ENCODE measurements at places on chromosomes 2 and 18.
A peak's percentile ranks its signal among the peaks of the same experiment; 100 is the strongest.

GRCh38 chr2:22221006-22221405 is 1097.2 kb downstream of the TDRD15 start:
- DNase-seq, result peak; percentile 79

GRCh38 chr2:115071534-115071933 is 629.1 kb downstream of the DPP10 start:
- DNase-seq, result no peak

DNA sequence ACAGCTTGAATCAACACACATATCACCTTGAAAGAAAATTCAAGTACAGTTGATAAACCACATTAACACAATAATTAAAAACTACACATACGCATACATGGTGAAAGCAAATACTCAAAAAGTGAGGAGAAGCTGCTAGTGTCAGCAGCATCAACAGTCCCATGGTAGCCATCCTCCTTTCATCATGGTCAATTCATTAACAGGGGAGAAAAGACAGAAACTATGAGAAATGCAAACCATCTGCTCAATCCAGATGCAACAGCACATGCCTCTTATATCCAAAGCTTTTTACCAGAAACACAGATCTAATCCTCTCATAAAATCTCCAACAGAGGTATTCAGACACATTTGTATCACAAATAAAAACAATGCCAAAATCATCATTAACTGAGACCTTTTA is 81.9 kb upstream of the CHRNA1 start:
- no peak for DNase-seq

DNA sequence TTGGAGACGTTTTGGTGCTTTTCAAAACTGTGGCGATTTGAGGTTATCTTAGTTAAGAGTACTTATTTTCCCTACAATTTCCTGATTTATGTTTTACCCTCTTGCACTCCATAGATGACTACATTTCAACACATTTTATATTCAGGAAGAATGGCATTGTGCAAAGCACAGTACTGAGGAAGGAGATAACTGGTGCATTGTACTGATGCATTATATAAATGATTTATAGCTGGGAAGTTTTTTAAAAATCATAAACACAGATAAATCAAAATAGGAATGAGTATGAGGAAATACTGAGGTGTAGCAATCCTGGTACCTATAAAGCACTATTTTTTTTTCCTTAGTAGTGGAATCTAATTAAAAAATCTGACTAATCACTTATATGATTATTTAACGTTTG is 5.6 kb downstream of the REL start:
- DNase-seq, result no peak

DNA sequence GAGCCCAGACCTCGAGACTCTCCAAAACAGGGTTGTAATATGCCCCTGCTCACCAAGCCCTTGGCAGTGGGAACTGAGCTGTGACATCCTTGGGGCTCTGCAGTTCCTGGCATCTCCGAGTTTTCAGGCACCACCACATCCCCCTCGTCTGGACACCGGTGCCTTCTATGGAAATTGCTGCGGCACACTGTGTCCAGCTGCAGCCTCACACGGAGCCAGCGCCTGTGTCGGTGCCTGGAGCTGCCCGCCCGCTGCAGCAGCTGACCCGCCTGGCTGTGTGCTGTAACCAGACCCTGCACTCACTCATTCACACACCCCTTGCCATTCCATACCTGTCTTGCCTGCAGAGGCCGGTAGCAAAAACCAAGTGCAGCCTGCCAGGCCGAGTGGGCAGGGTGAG is 11.8 kb downstream of the IWS1 start:
- no peak for DNase-seq

- no peak for DNase-seq
Observed at GRCh38 chr2:205686783-205687640, 4.7 kb downstream of the NRP2 start.

DNA sequence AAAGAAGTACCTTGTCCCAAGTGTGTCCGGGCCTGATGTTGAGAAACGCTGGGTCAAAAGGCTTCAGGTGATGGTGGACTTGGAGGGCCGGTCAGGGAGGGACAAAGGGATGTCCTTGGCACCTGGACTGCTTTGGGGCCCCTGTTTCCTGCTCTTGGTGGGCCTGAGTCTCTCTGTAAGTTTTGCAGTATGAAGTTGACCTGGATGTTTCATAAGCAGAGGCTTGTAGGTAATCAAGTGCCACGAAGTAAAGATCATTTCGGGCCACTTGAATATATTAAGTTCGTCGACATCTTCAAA is 29.4 kb downstream of the ASAP2 start:
- DNase-seq, result no peak

GRCh38 chr2:9434489-9434888 is 11.0 kb downstream of the CPSF3 start:
- no peak for DNase-seq

GRCh38 chr2:110167326-110168000 is 37.4 kb downstream of the NPHP1 start:
- no peak for DNase-seq
